ENCODE measurements at places on chromosomes 6 and 20. TPM values are rescaled to one million over a fixed set of nuclear protein-coding genes. Genes with fewer than 3 reads are reported as not detected.
A peak's percentile ranks its signal among the peaks of the same experiment; 100 is the strongest.

The MRPS26 gene
- total RNA-seq = 71.6 TPM

DNA sequence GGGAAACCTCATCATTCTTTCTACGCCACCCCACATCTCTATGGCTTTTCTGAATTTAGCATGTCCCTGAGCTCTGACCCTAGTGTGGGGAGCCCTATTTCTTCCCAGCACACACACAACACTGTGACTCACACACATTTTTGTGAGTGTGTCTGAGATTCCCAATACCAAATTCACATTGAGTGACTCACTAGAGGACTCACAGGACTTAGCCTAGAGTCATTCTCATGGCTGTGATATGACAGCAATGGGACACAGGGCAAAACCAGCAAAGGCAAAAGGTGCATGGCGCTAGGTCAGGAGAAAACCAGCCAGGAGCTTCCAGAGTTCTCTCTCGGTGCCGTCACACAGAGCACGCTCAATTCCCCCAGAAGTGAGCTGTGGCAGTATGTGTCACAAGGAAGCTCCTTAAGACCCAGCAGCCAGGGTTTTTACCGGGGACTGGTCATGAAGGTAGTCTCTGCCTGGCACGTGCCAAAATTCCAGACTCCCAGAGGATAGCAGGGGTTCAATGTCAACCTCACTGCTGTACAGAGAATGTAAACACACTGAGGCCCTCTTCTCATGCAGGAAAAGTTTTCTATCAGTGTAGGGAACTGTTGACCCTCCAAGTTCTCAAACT, 6.2 kb downstream of the CSTL1 start:
- no peaks in the 10 kb centered on the region for H3K4me1 ChIP-seq
- H3K27ac ChIP-seq = no peak overlapping the region
- H3K36me3 ChIP-seq = no peaks in the 10 kb centered on the region
- H3K27me3 ChIP-seq = no peaks in the 10 kb centered on the region
- no peak overlapping the region for H3K4me3 ChIP-seq

DNA sequence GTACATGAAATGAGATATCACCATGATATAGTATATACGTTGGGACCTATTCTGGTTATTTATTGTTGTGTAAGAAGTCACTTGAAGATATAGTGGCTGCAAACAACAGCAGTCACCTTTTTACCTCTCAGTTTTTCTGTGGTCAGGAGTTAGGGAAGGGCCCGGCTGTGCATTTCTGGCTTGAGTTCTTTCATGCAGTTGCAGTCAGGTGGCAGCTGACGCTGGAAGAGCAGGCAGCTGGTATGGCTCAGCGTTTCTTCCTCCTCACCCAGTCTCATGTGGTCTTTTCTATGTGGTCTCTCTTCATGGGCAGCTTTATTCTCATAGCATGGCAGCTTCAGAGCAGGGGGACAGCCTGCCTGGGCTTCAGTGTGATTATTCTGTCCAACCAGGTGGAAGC, 154.4 kb downstream of the PLCB4 start:
- no peaks in the 10 kb centered on the region for H3K27me3 ChIP-seq
- H3K36me3 ChIP-seq = no peaks in the 10 kb centered on the region
- H3K4me1 ChIP-seq = peaks cover 30% of the 10 kb centered on the region
- H3K27ac ChIP-seq = no peak overlapping the region
- DNase-seq = no peak
- H3K4me3 ChIP-seq = no peak overlapping the region

The COL21A1 gene
- 1.6 TPM for total RNA-seq

DNA sequence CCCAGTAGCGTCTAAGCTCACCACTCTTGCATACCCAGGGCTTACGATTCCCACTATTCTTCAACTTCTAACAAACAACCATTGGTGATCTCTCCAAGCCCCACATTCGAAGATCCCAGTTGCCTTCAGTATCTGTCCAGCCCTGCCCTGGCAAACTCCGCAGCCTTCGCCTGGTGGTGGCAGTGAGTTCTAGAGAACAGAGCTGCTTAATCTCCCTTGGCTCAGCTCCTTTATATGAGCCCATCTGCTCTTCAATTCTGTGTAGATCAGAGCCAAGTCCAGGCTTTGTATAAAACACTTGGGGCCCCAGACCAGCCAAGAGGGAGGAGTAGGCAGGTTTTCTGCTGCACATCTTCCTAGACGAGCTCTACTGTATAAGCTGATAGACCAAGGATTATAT, 193.3 kb downstream of the PHACTR1 start:
- no peak for DNase-seq
- no peak overlapping the region for H3K27ac ChIP-seq
- H3K4me1 ChIP-seq = no peaks in the 10 kb centered on the region
- H3K27me3 ChIP-seq = no peaks in the 10 kb centered on the region
- H3K36me3 ChIP-seq = no peaks in the 10 kb centered on the region
- no peak overlapping the region for H3K4me3 ChIP-seq

GRCh38 chr20:24064092-24064491, 75.5 kb upstream of the GGTLC1 start:
- no peaks in the 10 kb centered on the region for H3K36me3 ChIP-seq
- peaks cover 19% of the 10 kb centered on the region for H3K4me1 ChIP-seq
- no peak overlapping the region for H3K27ac ChIP-seq
- no peak for DNase-seq
- H3K27me3 ChIP-seq = no peaks in the 10 kb centered on the region
- no peak overlapping the region for H3K4me3 ChIP-seq

The CALHM4 gene
- not detected for total RNA-seq

DNA sequence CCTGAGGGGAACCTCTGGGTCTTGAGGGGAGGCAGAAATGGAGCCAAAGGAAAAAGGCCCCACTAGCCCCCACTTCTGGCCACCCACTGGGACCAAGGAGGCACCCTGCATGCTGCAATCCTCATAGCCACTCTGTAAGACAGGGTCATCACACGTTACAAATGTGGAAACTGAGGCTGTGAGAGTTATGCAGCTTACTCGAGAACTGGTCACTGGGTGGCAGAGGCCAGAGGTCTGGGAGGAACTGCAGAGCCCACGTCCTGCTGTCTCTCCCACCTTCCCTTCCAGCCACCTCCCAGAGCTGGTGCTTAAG, 18.1 kb downstream of the LEMD2 start:
- no peak overlapping the region for H3K4me3 ChIP-seq
- H3K36me3 ChIP-seq = peaks cover 24% of the 10 kb centered on the region
- no peaks in the 10 kb centered on the region for H3K27me3 ChIP-seq
- H3K4me1 ChIP-seq = peaks cover 26% of the 10 kb centered on the region

The ECT2L gene
- total RNA-seq = 8.7 TPM

DNA sequence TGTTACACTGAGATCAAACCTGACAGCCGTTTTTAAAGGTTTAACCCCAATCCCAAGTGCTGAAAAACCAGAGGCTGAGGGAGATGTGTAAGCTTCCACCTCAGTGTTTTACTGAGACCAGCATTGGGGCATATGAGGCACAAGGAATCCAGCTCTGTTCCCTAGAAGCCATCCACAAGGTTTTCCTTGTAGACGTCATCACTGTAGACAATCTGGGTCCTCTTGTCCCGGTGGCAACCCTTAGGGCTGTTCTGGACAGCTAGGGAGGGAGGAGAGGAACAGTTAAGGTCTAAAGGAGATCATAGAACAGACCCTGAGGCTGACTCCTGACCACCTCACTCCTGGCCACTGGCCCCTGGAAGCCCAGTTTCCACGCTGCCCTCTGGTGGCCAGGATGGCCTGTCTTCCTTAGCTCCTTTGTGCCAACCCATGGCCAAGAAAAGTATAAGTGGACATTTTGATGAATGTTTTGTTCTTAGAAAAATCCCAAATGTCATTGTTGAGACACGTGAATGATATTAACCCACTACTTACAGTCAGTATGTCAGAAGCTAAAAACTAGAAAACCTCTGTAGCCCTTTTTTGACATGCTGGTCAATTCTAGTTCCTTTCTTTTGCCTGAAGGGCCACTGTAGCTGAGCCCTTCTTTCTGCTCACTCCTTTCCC, 6.4 kb downstream of the CFB start:
- H3K4me1 ChIP-seq = no peaks in the 10 kb centered on the region
- no peaks in the 10 kb centered on the region for H3K27me3 ChIP-seq
- H3K4me3 ChIP-seq = no peak overlapping the region
- peaks cover 47% of the 10 kb centered on the region for H3K36me3 ChIP-seq

The CYP24A1 gene
- 0.67 TPM for total RNA-seq

- peaks cover 8% of the 10 kb centered on the region for H3K36me3 ChIP-seq
- H3K4me3 ChIP-seq = no peak overlapping the region
- no peak for DNase-seq
Observed at GRCh38 chr20:21373436-21373835, 23.9 kb downstream of the NKX2-4 start.

DNA sequence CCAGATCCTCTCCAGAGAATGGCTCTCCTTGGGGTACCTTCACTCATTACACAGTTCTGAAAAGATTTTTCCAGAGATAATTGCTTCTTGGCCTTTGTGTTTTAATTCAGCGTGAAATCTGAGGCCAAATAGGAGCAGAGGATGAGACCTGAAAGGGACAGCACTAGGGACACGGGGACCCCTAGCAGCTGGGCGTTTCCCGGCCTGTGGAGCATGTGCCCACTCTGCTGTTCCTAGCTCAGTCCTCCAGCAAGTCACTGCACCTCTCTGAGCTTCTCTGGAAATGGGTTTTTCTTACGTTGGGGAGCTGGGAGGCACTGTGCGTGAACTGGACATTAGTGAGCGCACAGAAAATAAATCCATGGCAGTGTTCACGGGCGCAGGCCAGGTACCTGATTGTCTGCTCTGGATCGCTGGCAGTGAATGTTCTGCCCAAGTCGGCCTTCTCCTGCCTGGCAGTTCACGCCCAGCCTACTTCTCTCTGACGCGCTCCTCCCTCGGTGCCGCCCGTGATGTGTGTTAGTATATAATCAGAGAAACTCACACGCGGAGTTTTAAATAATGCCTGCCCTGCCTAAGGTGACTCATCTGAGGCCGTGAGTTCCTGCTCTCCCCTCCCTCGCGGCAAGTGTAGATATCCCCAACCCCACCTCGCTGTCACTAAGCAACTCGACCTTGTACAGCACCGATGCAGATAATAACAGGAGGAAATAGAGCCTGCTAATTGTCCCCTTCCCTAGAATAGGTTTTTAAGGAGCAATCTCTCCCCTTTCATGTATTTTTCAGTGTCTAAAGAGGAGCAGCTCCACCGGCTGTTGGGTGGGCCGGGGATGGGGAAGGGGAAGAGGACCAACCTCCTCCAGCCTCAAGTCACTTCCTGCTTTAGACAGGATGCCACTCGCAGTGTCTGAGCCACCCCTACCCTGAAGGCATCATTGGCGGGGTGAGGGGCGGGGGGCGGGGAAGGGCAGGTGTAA, 2.7 kb upstream of the TUBB2A start:
- no peaks in the 10 kb centered on the region for H3K27me3 ChIP-seq
- no peaks in the 10 kb centered on the region for H3K36me3 ChIP-seq
- DNase-seq = no peak
- peaks cover 4% of the 10 kb centered on the region for H3K4me1 ChIP-seq
- H3K4me3 ChIP-seq = no peak overlapping the region
- no peak overlapping the region for H3K27ac ChIP-seq

GRCh38 chr6:40256831-40257230, 322.6 kb upstream of the MOCS1 start:
- H3K27me3 ChIP-seq = no peaks in the 10 kb centered on the region
- no peak overlapping the region for H3K4me3 ChIP-seq
- H3K4me1 ChIP-seq = peaks cover 15% of the 10 kb centered on the region
- H3K27ac ChIP-seq = no peak overlapping the region
- no peaks in the 10 kb centered on the region for H3K36me3 ChIP-seq
- DNase-seq = peak; percentile 27

- no peak overlapping the region for H3K4me3 ChIP-seq
- DNase-seq = no peak
- H3K27me3 ChIP-seq = no peaks in the 10 kb centered on the region
- H3K36me3 ChIP-seq = no peaks in the 10 kb centered on the region
Observed at GRCh38 chr20:47438464-47439381, 63.0 kb upstream of the NCOA3 start.

- no peak for DNase-seq
- H3K27me3 ChIP-seq = no peaks in the 10 kb centered on the region
- H3K27ac ChIP-seq = no peak overlapping the region
- no peaks in the 10 kb centered on the region for H3K4me1 ChIP-seq
- no peaks in the 10 kb centered on the region for H3K36me3 ChIP-seq
Observed at GRCh38 chr6:138944412-138944811, 43.6 kb downstream of the REPS1 start.

The TTLL9 gene
- 1.3 TPM for total RNA-seq

The PRDM13 gene
- not detected for total RNA-seq

DNA sequence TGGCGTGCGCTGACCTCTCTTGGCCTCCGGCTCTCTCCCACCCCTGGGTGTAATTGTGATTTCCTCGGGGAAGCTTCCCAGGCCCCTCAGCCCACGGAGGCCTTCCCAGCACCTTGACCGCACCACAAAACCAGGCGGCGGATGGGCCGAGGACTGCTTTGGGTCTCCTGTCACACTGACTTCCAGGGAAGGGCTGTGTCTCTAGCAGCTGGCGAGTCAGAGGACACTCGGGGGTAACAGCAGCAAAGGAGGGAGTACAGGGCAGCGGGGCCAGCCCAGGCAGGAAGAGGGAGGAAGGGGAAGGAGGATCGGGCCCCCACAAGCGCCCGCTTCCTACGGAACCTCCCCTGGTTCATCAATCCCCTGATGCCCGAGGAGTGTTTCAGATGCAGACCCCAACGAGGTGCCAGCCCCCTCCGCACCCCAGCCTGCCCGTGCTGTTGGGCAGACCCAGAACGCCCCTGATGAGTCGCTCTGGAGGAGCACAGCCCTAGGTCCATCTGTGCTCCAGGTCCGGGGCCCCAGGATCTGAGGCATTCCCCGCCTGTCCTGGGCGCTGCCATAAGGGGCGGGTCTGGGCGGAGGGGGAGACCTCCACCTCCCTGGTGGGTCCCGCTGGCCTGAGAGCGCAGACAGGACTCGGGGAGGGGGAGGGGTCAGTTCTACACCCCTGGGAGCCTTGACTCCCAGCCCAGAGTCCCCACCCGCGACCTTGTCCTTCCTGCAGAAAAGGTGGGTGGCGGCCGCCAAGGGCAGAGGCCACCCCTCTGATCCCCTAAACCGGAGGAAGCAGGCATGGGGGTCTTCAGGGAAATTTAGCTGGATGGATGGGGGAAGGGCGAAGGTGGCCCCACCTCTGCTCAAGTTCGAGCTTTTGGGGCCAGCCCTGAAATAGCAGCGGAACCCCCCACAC, 956 bp downstream of the CHRNA4 start:
- no peak overlapping the region for H3K27ac ChIP-seq
- H3K4me3 ChIP-seq = no peak overlapping the region

DNA sequence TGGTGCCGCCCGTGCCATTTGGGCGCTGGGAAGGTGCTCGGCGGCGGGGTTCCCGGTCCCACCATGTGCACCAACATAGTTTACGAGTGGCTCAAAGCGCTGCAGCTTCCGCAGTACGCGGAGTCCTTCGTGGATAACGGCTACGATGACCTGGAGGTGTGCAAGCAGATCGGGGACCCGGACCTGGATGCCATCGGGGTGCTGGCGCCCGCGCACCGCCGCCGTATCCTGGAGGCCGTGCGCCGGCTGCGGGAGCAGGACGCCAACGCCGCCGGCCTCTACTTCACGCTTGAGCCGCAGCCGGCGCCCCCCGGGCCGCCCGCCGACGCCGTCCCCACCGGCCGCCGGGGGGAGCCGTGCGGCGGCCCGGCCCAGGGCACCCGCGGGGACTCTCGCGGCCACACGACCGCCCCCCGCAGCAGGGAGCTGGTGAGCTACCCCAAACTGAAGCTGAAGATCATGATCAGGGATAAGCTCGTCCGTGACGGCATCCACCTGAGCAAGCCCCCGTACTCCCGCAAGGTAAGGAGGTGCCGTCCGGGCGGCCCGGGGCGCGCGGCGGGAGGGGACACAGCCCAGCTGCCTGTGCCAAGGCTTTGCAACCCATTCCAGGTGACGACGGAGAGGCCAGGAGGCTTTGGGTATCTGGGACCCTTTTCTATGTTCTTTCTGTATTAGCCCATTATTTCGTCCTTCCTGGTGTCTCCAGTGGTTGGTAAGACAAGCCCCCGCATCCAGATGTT, 547 bp downstream of the SAMD5 start:
- H3K4me1 ChIP-seq = peaks cover 9% of the 10 kb centered on the region
- peak overlapping the region; percentile 57 for H3K4me3 ChIP-seq
- H3K36me3 ChIP-seq = no peaks in the 10 kb centered on the region
- H3K27ac ChIP-seq = peak overlapping the region; percentile 33
- peak; percentile 44 for DNase-seq
